ENCODE measurements at places on chromosomes 4 and X.

DNA sequence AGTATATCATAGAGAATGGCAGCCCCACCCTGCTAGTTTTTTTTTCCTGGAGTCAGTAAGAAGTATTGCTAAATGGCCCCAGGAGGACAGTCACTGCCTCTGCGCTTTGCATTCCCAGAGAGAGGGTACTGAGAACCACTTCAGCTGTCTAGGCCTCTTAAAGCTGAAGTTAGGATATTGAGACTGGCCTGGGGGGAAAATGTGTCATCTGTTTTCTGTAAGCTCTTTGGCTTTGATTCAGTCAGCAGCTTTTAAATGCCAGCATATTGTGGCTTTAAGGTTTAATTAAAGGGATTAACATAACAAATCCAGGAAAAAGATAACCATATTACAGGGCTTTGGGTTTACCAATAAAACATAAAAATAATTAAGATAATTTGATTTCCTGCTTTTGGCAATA lies 852.0 kb downstream of the PCDH18 start:
- DNase-seq, result no peak

GRCh38 chrX:40468033-40468846 lies 112.5 kb upstream of the ATP6AP2 start:
- no peak for DNase-seq

DNA sequence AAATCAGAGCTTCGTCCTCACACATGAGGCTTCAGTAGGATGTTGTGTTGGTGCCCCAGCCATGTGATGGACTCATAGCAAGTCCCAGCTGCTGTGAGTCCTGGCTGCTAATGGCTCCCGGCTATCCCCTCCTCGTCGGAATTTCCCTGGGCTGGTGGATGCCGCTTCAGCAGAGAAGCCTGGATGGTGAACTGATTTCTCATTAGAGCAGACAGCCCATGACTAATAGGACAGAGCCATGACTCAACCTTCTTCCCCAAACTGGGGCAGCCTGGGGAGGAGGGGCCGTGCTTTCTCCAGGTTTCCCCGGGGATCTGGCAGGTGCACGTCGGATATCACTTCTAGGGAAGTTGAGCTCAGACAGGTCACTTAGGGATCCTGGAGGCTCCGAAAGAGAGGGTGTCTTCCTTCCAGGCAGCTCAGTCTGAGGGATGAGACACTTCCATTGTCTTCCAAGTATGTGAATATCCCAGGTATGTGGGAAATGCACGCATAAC lies 112.7 kb downstream of the ASMT start:
- DNase-seq, result no peak

- no peak for DNase-seq
Measured at GRCh38 chr4:97197106-97197505, 946.2 kb downstream of the STPG2 start.

Measured in endothelial cell (in vitro differentiated cells).